ENCODE measurements at places on chromosomes 6 and 20.

DNA sequence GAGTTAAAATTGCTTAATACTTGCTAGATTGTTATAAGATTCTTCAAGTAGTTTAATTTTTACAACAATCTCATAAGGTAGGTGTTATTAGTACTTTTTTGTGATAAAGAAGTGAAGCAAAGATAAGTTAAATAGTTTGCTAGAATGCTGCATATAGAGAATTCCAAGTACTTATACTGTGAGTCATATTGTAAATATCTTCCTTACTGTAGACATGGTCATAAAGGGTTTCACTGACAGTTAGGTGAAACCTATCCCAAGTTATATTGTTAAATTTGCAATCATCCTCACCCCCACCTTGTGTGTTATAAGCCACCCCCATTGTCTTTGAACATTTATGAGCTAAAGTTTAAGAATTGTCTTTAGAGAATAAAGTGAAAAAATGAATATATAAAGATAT lies 142.0 kb downstream of the FAM83B start:
- DNase-seq: no peak

DNA sequence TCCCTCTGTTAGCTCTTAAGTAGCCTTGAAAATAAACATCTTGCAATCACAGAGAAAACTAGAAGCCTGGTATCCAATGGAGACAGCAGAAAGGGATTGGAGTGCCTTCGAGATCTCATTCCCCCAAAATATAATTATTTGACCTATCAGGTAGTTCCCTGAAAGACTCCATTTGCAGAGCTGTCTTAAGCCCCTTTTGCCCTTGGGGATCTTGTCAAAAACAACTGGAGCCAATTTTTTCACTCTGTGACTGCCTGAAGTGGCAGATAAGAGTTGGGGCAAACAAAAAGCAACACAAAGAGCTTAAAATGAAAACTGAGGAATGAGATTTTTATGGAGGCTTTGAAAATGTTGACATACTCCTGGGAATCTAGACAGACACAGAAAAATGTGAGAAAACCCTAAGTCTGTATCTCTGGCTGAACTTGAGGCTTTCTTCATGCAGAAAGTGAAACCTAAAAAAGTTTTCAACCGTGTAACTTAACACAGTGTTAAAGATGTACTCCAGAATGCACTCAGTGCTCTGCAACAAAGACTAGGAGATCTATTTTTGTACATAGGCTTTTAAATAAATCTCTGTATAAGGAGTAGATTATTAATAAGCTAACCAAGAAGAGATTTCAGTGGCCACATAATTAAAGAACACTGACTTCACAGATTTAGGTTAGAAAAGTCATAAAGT lies 971.1 kb upstream of the MAN1A1 start:
- DNase-seq: no peak

GRCh38 chr6:129114636-129115391 lies 231.9 kb downstream of the LAMA2 start:
- DNase-seq: no peak

DNA sequence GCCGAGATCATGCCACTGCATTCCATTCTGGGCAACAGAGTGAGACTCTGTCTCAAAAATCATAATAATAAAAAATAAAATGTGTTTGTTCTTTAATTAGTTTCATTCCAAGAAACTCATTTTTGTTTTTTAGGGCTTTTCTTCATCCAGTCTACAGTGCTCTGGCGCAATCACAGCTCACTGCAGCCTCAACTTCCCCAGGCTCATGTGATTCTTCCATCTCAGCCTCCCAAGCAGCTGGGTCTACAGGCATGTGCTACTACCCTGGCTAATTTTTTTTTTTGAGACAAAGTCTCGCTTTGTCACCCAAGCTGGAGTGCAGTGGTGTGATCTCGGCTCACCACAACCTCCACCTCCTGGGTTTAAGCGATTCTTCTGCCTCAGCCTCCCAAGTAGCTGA lies 143.6 kb upstream of the JARID2 start:
- no peak for DNase-seq

GRCh38 chr6:139776041-139776440 lies 401.6 kb upstream of the CITED2 start:
- peak; percentile 53 for DNase-seq

- no peak for DNase-seq
Observed at GRCh38 chr20:59182401-59183044, 18.9 kb downstream of the ZNF831 start.

- DNase-seq: peak; percentile 82
Observed at GRCh38 chr20:53547664-53548239, 45.9 kb downstream of the ZNF217 start.

GRCh38 chr6:100751590-100751989 lies 129.5 kb downstream of the ASCC3 start:
- no peak for DNase-seq

- DNase-seq: no peak
Observed at GRCh38 chr20:44113618-44114376, 73.2 kb downstream of the JPH2 start.

DNA sequence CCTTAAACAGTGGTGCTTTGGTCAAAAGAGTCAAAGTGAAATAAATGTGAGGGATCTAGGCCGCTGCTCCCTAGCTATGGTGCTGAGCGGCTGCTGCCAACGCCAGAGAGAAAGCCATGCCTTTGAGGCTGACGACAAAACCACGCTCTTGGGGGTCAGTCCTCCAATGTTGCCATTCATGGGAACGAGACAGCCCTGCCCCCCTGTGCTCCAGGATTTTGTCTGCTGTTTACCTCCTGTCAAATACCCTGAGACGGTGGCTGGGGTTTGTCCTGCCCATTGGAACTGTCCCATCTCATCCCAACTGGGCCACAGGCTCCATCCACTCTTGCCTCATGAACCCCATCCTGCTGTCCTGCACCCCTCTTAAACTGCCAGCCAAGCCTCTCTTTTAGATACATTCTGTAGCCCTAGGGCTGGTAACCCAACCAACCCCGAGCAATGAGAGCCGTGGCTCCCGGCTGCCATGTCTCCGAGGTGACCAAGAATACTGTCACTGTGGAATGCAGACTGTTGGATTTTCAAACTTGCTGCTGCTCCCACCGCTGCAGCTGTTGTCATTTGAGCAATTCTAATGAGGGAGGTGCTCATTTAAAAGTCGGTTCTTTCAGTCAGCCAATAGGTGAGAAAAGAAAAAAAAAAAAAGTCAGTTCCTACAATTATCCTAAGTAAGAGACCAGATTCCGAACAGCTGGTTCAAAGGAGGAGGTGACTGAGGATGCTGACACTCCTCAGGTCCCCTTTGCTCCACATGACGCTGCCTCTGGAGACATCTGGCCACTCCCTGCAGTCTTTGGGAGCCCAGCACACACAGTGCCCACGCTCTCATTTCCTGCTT lies 73.1 kb upstream of the QKI start:
- no peak for DNase-seq

DNA sequence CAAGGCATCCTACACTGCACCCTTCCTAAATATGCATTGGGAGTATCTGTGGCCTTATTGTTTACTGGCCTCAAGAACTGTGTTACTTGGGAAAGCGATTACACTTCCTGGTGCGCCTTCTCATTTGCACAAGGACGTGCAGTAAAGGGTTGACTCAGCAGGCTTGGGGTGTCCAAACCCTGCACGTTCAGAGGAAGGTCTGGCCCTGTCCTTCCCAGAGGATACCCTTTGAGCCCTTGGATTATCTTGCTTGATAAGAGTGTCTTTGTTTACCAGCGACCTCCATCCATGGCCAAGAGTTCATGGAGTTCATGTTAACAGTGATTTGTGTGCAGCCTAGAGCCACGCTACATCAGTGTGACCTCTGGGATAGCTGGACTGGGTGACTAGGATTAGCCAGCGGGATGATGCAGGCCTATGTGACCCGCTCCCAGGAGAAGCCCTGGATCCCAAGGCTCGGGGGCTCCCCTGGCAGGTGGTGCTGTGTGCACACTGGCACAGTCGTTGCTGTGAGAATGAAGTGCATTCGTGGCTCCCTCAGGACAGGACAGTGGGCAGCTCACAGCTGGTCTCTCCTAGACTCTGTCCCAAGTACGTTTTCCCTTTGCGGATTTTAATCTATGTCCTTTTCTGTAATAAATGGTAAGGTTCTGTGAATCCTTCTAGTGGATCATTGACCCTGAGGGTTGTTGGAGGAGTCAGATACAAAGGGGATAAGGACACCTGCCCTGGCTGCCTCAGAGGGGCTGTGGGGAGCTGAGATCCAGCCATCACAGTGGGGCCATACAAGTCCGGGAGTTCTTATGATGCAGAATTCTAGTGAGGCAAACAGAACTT lies 73.5 kb downstream of the TTLL2 start:
- peak; percentile 24 for DNase-seq

- DNase-seq: no peak
Observed at GRCh38 chr6:144911322-144911721, 626.2 kb downstream of the UTRN start.

DNA sequence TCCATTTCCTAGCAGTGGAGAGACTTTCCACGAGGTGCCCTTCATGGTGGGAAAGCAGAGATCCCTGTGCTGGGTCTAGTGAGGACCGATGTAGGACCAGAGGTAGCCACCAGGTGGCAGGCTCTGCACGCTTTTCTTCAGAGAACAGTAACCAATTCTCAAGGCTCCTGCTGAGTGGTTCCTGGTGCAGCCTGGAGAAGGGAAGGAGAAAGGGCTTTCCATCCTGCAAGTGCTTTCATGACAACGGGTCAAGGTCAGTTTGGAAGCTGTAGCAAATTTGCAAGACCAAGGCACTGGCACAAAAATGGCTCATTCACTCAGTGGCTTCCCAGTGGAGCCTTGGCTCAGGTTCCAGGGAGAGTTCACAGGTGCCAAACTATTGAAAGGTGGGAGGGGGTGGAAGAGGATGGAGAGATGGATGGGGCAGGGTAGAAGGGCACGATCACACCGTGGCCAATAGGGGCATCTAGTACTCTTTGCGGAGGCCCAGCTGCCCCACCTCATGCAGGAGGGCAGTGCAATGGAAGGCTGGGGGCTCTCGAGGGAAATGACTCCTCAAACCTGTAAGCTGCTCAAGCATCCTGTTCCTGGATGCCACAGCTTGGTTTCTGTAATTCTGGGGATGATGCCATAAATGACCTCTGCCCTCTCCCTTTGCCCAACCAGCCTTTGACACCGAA lies 25.5 kb upstream of the KCNK16 start:
- DNase-seq: peak; percentile 95

- DNase-seq: no peak
Observed at GRCh38 chr6:127178746-127179145, 60.3 kb downstream of the RSPO3 start.

DNA sequence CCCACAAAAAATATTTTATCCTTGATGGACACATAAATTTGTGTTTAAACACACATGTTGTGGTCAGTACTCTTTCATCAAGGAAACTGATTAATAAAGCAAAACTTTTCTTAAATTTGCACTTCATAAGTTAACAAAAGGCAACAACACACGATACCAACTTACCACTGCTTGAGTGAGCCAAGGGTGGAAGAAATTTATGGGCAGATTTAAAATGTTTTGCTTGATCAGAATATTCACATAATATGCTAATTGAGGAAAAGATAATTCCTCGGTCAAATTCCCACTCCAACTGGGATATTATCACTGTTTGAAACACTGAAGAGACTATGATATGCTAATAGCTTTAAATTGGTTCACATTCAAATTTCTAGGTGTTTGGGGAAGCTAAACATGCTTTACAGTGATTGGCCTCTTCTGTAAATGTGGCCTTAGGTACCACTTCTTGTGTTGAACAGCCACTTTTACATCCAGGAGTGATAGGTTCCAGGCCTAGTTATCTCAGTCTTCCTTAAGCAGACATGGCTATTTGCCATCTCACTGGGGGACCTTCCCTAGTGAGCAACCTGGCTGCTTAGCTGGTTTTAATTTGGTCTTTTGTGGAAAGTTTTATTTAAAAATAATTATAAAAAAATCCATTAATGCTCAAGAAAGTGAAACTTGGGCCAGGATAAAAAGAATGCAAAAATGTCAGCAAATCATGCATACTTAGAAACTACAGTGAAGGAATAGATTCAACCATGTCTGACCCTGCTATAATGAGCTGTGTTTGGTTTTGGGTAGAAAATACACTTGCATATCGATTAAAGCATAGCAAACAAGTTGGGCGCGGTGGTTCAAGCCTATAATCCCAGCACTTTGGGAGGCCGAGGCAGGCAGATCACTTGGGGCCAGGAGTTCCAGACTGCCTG lies 221.2 kb upstream of the MAP3K7 start:
- no peak for DNase-seq

- DNase-seq: no peak
Observed at GRCh38 chr6:147859071-147859470, 350.6 kb downstream of the SAMD5 start.

DNA sequence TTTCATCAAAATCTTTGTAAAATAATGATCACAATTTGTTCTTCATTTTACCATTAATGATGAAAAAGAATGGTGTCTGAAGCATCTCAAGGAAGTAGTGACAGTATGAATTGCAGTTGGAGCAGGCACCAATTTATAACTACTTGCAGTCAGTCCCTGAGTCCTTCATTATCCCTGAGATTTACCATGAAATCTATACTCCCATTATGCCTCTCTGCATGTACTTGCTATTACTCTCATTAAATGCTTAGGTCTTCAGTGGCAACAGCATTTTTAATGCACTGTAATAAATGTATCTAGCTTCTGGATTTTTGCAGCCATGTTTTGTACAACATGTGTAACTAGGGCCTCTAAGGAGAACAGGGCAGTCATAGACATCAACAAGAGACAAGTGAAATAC lies 708.8 kb downstream of the EYS start:
- DNase-seq: no peak

DNA sequence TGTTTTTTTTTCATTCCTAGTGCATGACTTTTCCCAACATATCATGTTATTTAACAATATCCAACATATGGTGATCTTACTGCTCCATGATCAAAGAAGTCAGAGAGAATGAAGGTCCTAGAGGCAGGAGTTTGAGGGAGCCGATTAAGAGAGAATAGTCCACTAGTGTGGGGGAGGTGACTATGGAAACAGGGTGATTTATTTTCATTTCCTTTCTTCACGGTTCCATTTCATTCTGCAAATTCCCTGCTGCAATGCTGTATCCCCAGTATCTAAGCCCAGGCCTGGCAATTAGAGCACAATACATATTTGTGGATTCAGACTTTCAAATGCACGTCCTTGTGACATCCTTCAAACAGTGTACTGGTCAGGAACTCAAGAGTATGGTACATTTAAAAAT lies 91.4 kb downstream of the CD83 start:
- DNase-seq: no peak

- no peak for DNase-seq
Observed at GRCh38 chr20:21323640-21324039, 20.5 kb downstream of the XRN2 start.

DNA sequence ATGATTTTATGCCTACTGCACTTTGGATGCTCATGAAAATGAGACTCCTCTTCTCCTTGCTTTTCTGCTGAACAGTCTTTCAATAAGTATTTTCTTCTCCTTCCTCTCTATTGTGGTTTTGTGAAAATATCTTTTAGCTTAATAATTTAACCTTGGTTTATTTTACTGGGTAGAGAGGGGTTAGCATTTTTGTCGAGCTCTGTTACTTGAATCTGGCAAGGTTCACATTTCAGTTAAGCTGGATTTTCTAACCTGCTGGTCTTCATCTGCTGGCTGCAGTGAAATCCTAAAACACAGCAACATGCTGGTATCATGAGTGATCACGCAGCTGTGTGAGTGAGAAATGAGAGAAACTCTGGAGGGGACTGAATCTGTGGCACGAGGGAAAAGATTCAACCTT lies 222.7 kb upstream of the NOX3 start:
- no peak for DNase-seq
